Progenitor cell of endocrine pancreas (in vitro differentiated cells): ENCODE measurements at places on chromosomes 2 and 18. TPM values are rescaled to one million over a fixed set of nuclear protein-coding genes. Genes with fewer than 3 reads are reported as not detected.
A peak's percentile ranks its signal among the peaks of the same experiment; 100 is the strongest.

GRCh38 chr2:8357738-8358518 lies 323.9 kb upstream of the ID2 start:
- H3K36me3 ChIP-seq, result no peaks in the 10 kb centered on the region
- peaks cover 4% of the 10 kb centered on the region for H3K27me3 ChIP-seq
- peaks cover 8% of the 10 kb centered on the region for H3K4me1 ChIP-seq
- no peak for DNase-seq

- no peak for DNase-seq
- peaks cover 35% of the 10 kb centered on the region for H3K4me1 ChIP-seq
- H3K4me3 ChIP-seq, result no peak overlapping the region
- peaks cover 2% of the 10 kb centered on the region for H3K36me3 ChIP-seq
- H3K27me3 ChIP-seq, result no peaks in the 10 kb centered on the region
Observed at GRCh38 chr2:226483143-226483542, 316.5 kb downstream of the IRS1 start.

- H3K4me3 ChIP-seq, result no peak overlapping the region
- peak overlapping the region; percentile 11 for H3K27ac ChIP-seq
- peaks cover 3% of the 10 kb centered on the region for H3K36me3 ChIP-seq
- DNase-seq, result no peak
- no peaks in the 10 kb centered on the region for H3K27me3 ChIP-seq
- peaks cover 3% of the 10 kb centered on the region for H3K4me1 ChIP-seq
Observed at GRCh38 chr2:15492773-15493325, 68.3 kb downstream of the NBAS start.

DNA sequence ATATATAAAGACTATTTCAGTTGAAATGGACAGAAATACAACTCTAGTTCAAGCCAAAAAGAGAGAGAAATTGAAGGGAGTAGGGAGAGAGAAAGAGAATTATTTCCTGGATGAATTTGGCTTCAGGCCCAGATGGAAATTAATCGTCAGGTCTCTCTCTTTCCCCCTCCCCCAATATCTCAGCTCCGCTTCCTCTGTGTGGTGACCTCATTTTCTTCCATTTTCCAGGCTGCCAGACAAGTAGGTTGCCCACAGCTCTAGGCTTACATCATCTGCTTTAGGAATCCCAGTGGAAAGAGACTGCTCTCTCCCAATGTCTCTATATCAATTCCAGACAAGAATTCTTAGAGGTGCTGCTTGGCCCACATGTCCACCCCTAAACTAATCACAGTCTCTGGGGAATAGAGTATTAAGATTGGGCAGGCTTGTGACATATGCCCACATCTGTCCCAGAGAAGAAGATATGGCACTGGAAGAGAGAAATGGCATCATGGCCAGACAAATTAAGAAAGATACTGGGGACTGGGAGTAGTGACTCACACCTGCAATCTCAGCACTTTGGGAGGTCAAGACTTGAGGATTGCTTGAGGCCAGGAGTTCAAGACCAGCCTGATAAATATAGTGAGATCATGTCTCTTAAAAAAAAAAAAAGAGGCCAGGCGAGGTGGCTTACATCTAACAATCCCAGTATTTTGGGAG lies 37.2 kb upstream of the CFAP36 start:
- DNase-seq, result no peak
- H3K27me3 ChIP-seq, result no peaks in the 10 kb centered on the region
- H3K4me3 ChIP-seq, result no peak overlapping the region
- H3K4me1 ChIP-seq, result no peaks in the 10 kb centered on the region
- no peaks in the 10 kb centered on the region for H3K36me3 ChIP-seq

GRCh38 chr2:189168856-189169499 lies 10.6 kb downstream of the COL5A2 start:
- no peak for DNase-seq
- H3K27ac ChIP-seq, result no peak overlapping the region
- no peaks in the 10 kb centered on the region for H3K27me3 ChIP-seq

GRCh38 chr2:207148020-207148419 lies 17.7 kb downstream of the KLF7 start:
- no peaks in the 10 kb centered on the region for H3K27me3 ChIP-seq
- peaks cover 7% of the 10 kb centered on the region for H3K36me3 ChIP-seq
- DNase-seq, result no peak
- no peak overlapping the region for H3K4me3 ChIP-seq
- no peak overlapping the region for H3K27ac ChIP-seq
- peaks cover 17% of the 10 kb centered on the region for H3K4me1 ChIP-seq

DNA sequence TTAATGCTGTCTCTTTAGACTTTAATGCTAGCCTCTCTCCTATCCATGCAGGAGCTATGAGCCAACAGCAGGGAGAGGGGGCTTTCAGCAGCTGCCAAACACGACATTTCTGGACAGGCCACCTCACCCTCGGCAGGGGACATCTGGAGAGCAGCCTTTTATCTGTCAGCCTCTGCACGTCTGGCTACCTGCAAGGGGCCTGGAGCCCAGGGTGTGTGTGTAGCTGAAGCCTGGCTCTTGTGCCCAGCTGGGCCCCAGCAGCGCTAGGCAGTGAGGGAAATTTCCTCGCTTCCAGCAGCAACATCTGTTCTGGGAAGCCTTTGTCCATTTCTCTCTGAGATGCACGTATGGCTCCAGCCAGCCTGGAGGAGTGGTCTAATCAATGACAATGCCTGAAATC lies 728.7 kb upstream of the ID2 start:
- peaks cover 17% of the 10 kb centered on the region for H3K27me3 ChIP-seq
- H3K4me1 ChIP-seq, result peaks cover 2% of the 10 kb centered on the region
- H3K27ac ChIP-seq, result no peak overlapping the region
- no peak overlapping the region for H3K4me3 ChIP-seq

DNA sequence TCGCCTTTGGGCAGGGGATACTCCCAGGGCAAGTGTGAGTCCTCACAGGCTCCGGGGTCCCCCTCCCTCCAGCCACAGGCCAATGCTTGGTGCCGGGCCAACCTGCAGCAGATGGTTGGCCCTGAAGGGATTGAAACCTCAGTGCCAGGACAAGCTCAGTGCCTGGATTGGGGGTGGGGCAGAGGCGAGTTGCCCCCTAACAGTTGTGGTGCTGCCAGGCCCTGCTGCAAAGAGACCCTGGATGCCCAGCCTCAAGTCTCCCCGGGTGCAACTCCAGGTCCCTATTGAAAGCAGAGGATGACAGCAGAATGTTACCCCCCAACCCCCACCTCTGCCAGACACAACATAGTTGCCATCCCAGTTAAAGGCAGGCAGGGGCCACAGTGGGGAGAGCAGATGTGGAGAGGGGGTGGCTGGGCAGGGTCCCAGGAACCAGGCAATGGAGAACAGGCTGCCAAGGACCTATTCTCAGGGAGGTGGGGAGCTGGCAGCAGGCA lies 9.5 kb upstream of the RNF103 start:
- H3K4me1 ChIP-seq, result peaks cover 12% of the 10 kb centered on the region
- no peak for DNase-seq
- peak overlapping the region; percentile 52 for H3K27ac ChIP-seq
- H3K36me3 ChIP-seq, result no peaks in the 10 kb centered on the region

DNA sequence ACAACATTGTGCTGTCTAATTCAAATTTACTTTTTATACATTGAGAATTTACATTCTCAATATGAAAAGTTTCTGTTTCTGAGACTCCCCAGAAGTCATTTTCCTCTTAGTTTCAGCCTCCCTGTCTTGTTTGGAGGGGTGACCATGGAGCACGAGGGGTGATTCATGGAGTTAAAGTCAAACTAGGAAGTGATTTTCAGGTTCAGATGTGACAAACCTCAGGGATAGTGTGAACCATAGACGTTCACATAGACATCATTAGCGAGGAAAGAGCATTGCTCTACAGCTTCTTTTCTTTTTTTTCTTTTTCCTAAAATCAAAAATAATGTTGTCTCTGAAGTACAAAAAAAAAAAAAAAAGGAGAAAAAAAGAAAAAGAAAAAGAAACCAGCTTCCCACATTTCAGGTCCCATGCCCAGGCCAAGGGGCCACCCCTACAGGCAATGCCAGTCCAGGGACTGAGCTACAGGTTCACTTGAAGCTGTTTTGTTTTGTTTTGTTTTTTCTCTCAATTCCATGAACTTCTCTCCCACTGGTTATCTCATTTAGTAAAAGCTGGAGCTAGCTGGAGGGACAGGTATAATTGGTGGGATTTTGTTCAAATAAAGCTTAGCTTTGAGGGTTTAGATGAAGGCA lies 18.1 kb upstream of the LCLAT1 start:
- H3K4me1 ChIP-seq, result peaks cover 3% of the 10 kb centered on the region
- no peak overlapping the region for H3K4me3 ChIP-seq
- no peaks in the 10 kb centered on the region for H3K36me3 ChIP-seq
- H3K27ac ChIP-seq, result no peak overlapping the region

DNA sequence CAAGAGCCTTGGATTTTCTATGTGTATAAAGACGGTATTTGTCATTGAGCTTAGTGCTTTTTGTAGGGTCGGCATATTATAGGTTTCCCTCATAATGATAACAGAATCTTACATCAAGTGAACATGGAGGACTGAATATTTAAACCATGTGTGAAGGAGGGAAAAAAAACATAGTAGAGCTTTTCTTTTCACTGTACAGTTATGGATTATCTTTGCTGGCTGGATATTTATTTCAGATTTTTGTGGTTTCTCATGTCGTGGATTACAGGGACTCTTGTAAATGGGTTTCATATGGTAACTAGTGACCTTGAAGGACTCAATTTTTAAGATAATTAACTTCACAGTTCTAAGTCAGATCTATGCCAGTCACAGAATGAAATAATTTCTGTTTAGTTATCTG lies 330.2 kb upstream of the NRP2 start:
- peaks cover 2% of the 10 kb centered on the region for H3K36me3 ChIP-seq
- no peak overlapping the region for H3K4me3 ChIP-seq
- no peak for DNase-seq

DNA sequence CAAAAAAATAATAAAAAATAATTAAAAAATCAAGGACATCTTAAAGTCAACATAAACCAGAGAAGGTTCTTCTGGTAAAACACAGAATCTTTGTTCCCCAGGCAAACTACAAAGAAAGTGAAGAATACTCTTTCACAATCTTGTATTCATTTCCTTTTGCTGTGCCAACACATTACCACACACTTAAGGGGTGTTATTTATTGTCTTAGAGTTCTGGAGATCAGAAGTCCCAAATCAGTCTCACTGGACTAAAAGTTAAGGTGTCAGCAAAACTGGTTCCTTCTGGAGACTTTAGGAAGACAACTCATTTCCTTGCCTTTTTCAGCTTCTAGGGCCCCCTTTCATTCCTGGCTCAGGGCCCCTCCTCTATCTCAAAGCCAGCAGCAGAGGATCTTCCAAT lies 12.2 kb upstream of the CAB39 start:
- no peaks in the 10 kb centered on the region for H3K4me1 ChIP-seq
- DNase-seq, result no peak
- H3K4me3 ChIP-seq, result no peak overlapping the region
- H3K36me3 ChIP-seq, result no peaks in the 10 kb centered on the region

The UGT1A8 gene
- total RNA-seq, result not detected in 2 replicates

The PARD6G gene
- total RNA-seq, result 21.5 and 25.8 TPM in 2 replicates

The PPP1R1C gene
- total RNA-seq, result 5.6 and 6.4 TPM in 2 replicates

The TSN gene
- 86.3 and 91.7 TPM in 2 replicates for total RNA-seq
